NCI-H187 treated with DMSO at 0.1 percent for 48 hours (cell line): ENCODE measurements at places on chromosomes 3 and 15.

- DNase-seq = no peak
Observed at GRCh38 chr3:9078561-9079240, 115.4 kb upstream of the RAD18 start.

DNA sequence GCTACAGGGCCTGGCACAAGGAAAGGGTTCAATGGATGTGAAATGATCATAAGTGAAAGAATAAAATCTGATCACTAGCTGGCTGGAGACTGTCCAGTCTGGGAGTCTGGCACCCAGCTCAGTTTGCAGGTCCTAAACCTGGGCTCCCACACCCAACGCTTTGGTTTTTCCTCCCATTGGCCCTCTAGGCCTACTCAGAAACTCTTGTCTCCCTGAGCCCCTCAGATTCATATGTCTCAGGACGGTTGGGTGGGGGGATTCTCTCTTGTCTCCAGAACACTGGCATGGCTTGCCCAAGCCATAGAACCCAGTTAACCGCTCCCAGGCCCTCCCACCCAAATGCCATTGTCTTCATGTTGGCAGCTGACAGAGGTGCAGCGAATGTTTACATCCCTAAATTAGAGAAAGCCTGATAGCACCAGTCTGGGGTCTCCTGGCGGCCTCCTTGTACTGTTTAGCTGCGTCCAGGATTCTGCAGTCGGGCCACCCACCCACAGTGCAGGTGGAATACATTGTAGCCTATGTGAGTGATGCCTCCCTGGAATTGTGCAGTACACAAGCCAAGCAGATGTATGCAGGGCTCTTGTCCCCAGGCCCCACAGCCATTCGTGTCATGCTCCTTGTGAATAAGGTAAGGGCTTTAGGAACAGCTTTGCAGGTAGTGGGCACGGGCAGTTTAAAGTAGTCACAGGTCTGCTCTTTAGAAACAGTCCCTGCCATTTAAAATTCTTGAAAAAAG, 266.3 kb downstream of the XXYLT1 start:
- no peak for DNase-seq

- no peak for DNase-seq
Observed at GRCh38 chr3:295166-295565, 98.6 kb downstream of the CHL1 start.

DNA sequence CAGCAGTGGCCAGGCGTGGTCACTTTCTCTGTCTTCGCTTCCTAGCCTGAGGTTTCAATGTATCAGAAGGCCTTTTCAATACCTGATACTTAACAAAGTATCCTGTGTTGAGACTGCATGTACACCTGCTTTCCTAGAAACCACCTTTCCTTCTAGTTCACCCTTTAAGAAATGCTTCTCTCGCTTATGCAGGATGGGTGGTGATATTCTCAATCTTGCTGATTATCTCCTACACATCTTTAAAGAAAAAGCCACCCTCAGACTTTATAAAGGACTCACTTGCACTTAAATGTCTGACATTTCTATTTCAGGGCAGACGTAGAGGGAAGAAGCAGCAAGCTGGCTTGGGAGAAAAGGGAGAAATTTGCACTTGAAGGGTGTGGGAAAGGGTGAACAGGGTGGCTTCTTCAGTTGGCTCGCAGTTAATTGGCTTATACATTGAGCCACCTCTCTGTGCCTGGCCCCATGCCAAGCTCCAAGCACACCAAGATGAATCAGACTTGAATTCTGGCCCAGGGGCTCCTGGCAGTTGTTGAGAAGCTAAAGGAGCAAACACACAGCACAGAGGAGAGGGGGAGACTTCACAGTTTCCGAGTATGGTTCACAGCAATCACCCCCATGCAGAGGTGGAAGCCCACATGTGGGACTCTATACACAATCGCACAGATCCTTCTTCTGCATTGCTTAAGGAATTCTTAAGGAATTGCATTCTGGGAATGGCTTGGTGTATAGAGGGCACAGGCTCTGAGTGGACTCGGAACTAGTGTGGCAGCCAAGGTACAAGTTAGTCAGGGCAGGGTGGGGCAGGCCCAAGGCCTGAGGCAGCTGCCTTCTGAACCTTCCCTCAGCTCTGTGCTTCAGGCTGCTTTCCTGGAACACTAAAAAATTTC, 1.3 kb downstream of the ARL6IP5 start:
- no peak for DNase-seq

- no peak for DNase-seq
Observed at GRCh38 chr3:12420393-12420792, 63.9 kb upstream of the TSEN2 start.

DNA sequence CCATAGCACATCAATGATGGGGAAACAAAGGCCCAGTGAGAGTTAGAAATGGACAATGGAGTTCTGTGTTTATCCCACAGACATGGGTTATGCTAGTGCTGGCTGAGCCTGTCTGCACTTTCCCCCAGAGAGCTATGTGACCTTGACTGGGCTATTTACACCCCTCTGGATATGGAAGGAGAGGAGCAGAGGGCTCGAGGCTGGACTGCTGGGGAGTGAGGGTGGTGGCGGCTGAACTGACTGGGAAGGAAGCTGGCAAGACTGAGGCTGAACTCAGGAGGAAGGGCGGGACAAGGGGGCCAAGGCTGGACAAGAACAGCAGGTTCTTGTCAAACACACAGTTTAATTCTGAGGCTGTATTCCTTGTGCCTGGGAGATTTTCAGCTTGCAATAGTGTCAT, 10.8 kb upstream of the INSYN1 start:
- DNase-seq = no peak

DNA sequence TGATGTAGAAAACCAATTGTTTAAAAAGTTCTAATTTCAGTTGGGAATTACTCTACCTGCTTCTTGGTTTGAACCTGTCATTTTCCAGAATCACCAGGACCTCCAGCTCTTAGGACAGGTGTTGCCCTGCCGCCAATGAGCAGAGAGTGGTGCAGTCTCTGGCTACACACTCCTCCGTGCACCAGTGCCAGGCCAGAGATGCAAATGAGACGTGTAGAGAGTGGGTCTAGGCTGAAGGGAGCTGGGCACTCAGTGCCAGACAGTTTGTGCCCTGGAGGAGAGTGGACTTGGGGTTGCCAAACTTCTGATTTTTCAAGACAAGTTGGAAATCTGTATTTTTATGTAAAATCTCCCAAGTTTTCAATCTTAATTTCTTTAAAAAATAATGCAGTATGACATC, 566.2 kb downstream of the MAGI1 start:
- no peak for DNase-seq

GRCh38 chr3:126493051-126493450, 17.4 kb upstream of the ZXDC start:
- DNase-seq = no peak

DNA sequence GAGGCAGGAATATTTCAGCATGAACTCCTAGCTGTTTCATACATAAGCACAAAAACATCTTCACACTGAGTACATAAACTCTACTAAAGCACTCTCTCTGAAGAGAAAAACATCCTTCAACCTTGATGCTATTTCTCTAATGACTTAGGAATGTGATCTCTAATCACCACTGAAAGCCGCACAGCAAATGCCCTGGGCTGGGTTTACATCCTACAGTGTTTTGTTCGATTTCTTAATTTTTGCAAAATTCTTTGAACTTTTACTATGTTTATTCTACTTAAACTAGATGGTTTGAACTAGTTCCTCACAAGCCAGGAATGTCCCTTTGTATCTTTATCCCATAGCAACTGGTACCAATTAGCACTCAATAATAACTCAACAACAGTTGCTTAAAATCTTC, 130.9 kb upstream of the ABI3BP start:
- DNase-seq = no peak

DNA sequence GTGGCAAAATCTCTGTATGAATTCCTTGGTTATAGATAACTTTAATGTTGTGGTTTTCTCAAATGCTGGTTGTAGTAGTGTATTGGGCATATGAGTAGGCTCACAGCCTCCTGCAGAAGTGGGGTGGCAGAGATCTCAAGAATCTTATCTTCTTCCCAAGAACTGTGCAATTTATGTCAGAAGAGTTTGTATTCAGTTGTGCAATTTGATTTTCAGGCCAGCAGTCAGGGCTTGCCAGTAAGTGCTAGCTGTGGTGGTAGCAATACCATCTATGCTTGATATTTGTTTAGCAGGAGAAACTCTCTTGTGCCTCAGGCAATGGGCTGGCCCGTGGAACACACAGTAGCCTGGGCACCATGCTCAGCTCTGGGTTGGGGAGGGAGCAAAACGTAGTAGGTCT, 58.4 kb upstream of the GOLIM4 start:
- no peak for DNase-seq

DNA sequence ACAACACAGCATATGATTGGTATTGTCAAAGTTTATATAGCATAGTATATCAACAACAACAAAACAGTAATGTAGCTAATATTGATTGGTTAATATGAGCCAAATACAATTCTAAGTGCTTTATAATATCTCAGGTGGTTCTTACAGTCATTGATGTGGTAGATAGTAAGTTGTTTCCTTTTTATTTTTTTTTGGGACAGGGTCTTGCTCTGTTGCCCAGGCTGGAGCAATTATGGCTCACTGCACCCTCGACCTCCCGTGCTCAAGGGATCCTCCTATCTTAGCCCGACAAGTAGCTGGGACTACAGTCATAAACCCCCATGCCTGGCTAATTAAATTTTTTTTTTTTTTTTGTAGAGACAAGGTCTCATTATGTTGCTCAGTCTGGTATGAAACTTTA, 2.7 kb downstream of the RNF13 start:
- no peak for DNase-seq

GRCh38 chr3:117719316-117719926, 1009.8 kb downstream of the TUSC7 start:
- DNase-seq = no peak

GRCh38 chr3:14849638-14850230, 31.0 kb downstream of the FGD5 start:
- no peak for DNase-seq

- DNase-seq = no peak
Observed at GRCh38 chr15:63240109-63240508, 37.3 kb upstream of the APH1B start.

GRCh38 chr15:34861214-34861613, 65.9 kb upstream of the ACTC1 start:
- DNase-seq = no peak

GRCh38 chr3:181384970-181385369, 326.8 kb upstream of the SOX2 start:
- no peak for DNase-seq

- no peak for DNase-seq
Observed at GRCh38 chr3:14780927-14781507, 37.7 kb upstream of the FGD5 start.

- DNase-seq = no peak
Observed at GRCh38 chr3:105806359-105806758, 62.5 kb downstream of the CBLB start.

DNA sequence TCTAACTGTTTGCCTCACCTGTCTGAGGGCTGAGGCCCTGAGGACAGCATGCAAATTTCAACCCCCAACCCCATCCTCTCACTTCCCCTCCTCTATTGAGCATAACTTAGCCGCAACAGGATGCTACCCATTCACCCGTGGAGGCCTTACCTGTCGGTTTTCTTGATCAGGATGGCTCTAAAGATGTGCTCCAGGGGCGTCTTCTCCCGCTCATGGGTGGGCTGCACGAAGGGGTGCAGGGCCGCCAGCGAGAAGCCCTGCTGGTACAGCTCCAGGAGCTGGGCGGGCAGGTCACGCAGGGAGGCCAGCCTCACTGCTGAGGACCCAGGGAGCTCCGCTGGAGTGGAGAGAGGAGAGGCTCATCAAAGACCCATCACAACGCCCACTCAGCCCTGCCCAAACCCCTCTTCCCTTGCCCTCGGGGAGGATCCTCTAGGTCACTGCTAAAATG, 79.8 kb downstream of the RFTN1 start:
- no peak for DNase-seq

DNA sequence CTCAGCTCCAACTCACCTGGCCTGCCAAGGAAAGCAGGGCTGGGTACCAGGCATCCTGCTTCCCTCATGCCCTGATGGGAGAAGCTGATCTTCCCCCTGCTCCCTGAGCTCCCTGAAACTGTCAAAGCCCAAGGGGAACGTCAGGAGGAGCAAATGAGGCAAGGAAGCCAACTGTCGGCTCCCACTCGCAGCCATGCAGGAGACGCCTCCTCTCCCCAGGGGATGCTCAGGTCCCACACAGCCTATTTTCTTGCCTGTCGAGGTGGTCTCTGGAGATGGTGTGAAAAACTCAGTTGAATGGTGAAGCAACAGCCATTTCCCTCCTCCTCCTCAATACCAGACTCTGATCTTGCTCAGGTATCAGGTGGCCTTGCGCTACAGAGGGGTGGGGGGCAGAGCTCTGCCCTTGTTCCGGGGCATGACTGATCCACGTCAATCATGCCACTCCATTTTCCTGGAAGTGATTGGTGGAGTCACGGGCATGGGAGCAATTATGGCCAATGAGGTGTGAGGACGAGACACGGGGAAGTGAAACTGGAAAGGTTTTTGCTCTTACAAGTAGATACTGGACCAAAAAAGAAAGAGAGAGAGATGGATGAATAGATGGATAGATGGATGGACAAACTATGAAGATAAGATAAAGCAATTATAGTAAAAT, 58.2 kb downstream of the SLC6A1 start:
- DNase-seq = no peak

DNA sequence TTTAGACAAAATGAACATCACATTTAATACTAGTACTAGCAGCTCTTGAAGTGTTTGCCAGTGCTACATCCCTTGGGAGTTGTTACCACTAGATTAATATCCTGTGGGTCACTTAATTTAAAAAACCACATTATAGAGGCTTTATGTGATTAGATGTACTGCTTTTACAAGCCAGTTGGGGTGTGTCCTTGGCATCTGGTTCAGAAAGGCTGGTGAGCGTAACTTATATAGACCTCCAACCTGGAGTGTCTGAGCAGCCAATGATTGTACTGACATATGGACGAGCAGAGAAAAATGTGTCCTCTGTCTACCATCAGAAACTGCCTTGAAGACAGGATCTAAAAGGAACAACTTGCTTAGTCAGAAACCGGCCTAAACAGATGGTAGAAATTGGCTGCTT, 306.2 kb upstream of the ATP11B start:
- DNase-seq = no peak

DNA sequence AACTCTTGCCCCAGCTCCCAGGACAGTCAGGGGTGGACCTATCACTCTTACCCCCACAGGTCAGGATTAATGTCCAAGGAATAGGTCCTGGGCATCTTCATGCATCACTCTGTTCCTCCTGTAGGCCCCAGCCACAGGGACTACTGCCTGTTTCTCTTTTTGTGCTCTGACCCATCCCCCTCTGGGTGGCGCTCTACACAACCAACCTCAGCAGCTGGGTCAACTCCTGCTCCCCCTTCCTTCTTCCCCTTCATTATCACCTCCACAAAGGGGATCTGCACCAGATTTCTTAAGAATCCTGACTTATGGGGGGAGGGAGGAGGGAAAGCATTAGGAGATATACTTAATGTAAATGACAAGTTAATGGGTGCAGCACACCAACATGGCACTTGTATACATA, 12.2 kb upstream of the TRANK1 start:
- DNase-seq = no peak

GRCh38 chr3:30617069-30617468, 10.7 kb downstream of the TGFBR2 start:
- DNase-seq = no peak

GRCh38 chr15:38065721-38066345, 131.4 kb downstream of the TMCO5A start:
- no peak for DNase-seq

GRCh38 chr15:40438712-40439111, 2.0 kb upstream of the BAHD1 start:
- DNase-seq = no peak
